ENCODE measurements at places on chromosomes 6 and 20.

DNA sequence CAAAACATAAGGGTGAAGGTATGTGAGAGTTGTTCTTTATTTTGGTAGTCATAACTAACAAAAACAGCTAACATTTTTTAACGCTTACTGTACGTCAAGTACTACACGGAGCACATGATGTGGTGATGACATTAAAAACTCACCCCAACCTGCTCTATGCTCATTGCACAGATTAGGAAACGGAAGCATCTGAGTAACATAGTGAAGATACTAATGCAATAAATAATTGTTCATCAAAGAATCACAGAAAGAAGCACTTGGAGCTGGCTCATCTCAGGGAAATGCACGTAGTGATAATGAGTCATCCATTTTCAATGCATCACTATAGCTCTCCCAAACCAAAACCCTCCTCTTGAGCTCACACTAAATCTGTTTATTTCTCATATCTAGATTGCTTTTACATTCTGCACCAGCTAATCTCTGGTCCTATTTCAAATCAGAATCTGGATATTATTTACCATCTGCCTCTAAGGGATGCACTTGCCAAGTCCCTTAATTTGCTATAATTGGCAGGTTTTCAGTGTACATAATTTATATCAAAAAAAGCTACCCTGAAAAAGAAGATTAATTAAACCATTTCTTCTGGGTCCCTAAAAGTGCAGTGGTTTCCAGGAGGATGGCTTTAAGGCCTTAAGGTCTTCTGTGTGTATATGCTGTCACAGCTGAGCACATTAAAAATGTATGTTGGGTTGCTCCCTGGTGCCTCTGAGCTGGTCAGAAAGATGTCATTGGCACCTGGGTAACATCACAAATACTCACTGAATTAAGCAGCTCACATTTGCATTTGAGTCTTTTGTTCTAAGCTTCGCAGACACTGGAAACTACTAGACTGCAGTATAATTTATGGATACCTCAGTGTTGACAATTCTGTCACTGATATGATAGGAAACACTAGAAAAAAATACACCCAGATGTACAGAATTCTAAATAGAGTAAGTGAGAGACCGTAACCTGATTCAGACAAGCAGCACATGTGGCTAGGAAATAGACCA lies 677.4 kb upstream of the CITED2 start:
- DNase-seq: no peak

- no peak for DNase-seq
Observed at GRCh38 chr6:39049575-39050283, 1.1 kb downstream of the GLP1R start.

GRCh38 chr6:22327881-22328280 lies 31.0 kb upstream of the PRL start:
- DNase-seq: no peak

- no peak for DNase-seq
Observed at GRCh38 chr6:37285861-37286311, 27.9 kb upstream of the TMEM217 start.

DNA sequence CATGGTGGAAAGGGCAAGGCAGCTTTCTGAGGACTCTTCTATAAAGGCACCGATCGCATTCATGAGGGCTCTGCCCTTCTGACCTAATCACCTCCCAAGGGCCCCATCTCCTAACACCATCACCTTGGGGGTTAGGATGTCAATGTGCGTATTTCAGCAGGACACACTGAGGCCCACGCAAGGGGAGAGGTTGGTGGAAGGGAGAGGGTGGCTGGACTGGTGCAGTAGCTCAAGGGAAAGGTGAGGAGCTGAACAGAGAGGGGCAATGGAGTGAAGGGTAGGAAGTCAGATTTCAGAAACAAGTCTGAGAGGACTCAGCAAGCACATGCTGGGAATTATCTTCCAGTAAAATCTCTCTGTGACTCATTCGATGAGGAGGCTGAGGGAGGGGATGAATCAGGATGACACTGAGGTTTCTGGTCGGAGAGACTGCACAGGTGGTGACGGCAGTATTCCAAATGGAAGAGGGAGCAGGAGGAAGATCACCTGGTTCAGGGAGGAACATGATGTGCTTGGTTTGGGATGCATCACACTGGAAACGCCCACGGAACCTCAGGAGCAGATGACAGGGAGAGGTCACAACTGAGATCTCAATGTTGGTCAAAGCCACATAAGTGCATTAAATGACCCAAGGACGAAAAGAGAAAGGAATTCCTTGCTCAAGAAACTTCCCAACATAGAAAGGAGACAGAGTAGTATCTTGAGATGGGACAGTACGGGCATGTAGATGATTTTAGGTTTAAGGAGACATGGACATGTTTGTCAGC lies 67.1 kb downstream of the TFAP2A start:
- DNase-seq: peak; percentile 50

DNA sequence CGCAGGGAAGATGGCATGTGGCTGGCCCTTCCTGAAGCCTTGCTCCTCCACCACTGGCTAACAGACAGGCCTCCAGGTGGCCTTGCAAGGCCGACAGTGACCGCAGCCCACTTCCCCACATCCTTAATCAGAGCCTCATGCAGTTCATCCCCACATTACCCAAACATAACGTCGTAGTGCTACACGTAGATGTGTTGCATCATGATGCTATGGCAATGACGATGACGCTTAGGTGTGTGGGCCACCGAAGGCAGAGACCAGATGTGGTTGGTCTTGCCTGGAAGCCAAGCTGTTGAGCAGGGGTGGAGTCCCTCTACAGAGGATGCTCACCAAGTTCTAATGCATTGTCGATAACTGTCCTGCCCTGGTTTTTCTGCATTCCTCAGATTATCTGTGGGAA lies 5.6 kb downstream of the CD93 start:
- no peak for DNase-seq

DNA sequence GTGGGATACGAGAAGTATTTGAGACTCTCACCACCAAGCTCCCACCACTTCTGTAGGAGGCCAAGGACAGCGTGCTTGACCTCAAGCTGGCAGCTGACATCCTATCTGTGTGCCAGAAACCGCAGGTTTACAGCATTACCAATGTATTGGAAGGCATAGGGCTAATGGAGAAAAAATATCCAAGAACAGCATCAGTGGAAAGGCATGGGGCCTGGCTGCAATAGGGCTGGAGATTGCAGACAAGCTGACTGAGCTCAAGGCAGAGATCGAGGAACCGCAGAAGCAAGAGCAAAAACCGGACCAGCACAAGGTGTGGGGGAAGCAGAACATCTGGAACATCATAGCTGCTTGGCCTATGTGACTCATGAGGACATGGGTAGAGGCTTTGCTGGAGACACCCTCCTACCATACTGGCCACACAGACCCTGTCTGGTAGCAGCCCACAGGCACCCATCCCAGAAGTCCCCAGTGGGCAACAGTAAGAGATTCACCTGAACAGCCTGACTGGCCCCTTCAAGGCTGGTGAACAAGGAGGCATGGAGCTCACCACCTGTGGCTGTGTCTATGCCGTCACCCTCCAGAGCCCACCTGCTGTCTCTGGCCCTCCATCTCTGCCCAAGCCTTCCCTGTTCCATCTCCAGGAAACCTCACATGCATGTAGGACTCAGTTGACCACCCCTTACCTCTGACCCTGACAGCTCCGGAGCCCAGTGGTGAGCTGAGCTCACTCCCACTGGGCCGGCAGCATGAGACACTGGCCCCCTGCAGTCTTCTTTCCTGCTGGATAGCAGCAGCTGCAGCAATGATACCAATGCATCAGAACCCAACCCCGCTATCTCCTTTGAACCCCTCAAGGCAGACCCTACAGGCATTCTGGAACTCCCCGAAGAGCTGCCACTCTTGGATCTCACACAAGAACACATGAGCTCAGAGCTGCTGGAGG lies 171.1 kb downstream of the KIF6 start:
- no peak for DNase-seq

- DNase-seq: peak; percentile 22
Observed at GRCh38 chr20:13259921-13260320, 38.8 kb downstream of the ISM1 start.

- no peak for DNase-seq
Observed at GRCh38 chr6:5109436-5109835, 24.3 kb downstream of the PPP1R3G start.

GRCh38 chr6:73801652-73802268 lies 105.8 kb downstream of the CD109 start:
- DNase-seq: no peak

DNA sequence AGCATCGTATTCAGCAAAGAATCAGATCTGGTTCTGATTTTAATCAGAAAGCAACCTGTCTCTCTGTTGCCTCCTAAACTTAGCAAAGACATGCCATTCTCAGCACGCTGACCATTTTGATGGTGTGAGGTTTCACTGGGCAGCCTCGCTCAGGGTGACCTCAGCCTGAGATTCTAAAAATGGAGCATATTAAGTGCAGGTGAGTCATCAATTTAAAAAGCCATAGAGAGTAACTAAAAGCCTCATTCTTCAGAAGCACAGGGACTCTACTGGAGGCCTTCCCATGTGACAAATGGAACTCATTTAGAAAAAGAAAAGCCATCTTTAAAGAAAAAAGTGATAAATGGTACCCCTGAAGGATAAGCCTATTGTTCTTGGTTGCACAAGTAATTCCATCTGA lies 91.3 kb downstream of the FILIP1 start:
- peak; percentile 8 for DNase-seq

DNA sequence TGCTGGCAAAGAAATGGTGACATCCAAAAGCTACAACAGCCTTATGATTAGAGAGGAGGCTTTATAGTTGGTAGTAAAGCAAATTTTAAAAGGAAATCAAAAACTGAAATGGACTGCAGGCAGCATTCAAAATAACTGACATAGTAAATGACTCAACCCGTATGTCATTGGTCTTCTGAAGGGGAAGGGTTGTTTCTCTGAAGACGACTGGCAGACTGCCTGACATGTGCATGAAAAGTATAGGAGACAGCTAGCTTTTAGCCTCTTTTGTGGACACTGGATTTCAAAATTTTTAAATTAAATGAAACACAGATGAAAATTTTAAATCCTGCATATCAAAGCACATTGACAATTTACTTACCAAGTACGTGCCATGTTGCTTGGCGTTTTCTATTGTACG lies 90.7 kb downstream of the TRMT6 start:
- DNase-seq: no peak

DNA sequence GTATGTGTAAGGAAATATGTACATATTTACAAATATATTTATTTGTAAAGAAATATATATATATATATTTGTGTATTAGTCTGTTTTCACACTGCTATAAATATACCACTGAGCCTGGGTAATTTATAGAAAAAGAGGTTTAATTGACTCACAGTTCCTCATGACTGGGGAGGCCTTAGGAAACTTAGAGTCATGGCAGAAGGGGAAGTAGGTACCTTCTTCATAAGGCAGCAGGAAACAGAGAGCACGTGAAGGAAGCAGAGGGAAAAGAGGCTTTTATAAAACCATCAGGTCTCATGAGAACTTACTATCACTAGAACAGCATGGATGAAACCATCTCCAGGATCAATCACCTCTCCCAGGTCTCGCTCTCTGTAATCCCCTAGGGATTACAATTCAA lies 644.5 kb upstream of the HS3ST5 start:
- DNase-seq: no peak

DNA sequence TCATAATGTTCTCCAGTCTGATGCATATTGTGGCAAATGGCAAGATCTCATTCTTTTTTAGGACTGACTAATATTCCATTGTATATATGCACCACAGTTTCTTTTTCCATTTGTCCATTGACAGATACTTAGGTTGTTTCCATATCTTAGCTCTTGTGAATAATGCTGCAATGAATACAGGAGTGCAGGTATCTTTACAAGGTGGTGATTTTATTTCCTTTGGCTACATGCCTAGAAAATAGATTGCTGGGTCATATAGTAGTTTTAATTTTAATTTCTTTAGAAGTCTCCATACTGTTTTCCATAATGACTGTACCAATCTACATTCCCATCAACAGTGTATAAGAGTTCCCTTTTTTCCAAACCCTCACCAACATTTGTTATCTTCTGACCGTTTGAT lies 97.5 kb downstream of the TRMT11 start:
- no peak for DNase-seq

GRCh38 chr20:38201356-38201755 lies 36.3 kb upstream of the TGM2 start:
- no peak for DNase-seq

DNA sequence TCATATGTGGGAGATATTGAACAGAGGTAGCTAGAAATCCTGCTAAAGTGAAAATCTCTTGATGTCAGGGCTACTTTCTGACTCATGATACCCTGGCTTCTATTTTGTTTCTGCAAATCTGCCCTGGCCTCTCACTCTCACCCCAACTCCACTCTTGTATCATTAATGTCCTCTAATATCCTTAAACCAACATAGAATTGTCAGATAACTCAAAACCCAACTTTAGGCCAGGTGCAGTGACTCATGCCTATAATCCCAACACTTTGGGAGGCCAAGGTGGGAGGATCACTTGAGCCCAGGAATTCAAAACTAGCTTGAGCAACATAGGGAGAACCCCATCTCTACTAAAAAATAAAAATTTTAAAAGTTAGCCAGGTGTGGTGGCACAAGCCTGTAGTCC lies 33.8 kb upstream of the OSTM1 start:
- DNase-seq: no peak
